Stimulated activated CD8-positive, alpha-beta memory T cell treated with anti-CD3 and anti-CD28 coated beads, Interleukin-7, amount 100 ng/mL, for 1 hour (primary cell): ENCODE measurements at places on chromosomes 7 and 10.

DNA sequence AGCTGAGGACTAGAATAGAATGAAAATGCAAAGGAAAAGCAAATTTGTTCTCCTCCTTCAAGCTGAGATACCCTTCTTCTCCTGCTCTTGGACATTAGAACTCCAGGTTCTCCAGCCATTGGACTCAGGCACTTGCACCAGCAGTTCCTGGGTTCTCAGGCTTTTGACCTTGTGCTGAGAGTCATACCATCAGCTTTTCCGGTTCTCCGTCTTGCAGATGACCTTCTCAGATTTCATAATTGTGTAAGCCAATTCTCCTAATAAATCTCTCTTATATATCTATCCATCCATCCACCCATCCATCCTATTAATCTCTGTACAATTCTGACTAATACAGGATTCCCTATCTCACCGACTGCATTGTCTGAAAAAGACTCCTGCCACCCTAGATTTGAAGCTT lies 108.3 kb downstream of the AHR start:
- no peak for DNase-seq

DNA sequence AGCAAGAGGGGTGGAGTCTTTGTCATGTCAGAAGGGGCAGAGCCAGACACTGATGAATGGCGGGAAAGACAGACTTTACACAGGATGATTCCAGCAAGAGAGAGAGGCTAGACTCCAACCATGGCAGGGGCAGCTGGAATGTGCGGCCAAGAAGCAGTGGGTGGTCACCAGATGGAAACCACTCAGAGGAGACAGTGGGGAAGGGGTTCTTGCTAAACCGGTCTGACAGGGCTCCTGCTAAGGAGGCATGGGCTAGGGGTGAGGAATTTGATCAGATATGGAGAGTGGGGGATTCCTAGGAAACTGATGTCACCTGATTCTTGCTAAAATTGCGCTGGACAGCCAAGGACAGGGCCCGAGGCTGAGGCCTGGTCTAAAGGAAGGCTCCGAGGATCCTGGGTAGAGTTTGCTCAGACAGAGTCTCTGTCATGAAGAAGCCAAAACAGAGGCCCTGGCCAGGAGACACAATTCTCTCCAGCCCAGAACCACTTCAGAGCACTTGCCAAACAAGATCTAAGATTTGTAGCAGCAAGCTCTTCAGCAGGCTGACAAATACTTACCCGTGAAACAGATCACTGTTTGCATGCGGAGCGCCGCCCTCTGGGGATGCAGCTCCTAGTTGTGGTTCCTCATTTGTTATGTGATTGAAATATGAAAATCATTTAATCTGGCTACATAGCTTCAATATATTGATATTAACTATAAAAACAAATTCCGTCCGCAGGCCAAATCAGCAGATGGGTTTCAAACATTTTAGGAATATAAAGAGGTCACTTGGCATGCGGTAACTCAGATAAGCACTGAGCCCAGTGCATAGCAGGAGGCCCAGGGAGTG lies 377.0 kb downstream of the TCERG1L start:
- DNase-seq: no peak

GRCh38 chr10:45585131-45585530 lies 87.4 kb downstream of the ZFAND4 start:
- no peak for DNase-seq

GRCh38 chr10:118213436-118213835 lies 128.7 kb downstream of the FAM204A start:
- no peak for DNase-seq

DNA sequence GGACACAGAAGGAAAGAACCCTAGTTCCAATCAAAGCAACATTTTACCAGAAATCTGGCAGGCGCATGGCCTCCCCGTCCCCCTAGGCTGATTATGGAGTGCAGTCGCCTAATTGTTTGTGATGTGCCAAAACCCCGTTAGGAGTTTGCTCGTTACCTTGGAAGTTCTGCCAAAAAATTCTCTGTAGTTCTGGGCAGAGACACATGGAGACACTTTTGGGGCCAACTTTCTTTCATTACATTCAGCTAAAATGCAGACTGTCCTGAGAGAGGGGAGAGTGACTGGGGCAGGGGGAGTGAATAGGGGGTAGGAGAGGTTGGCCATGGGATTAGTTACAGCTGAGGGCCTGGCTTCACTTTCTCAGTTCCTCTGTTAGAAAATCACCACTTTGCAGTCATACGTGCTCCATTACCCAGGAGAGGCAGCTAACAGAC lies 158.0 kb upstream of the NPVF start:
- DNase-seq: no peak

- DNase-seq: no peak
Observed at GRCh38 chr10:126384269-126384873, 3.9 kb downstream of the ADAM12 start.
